Subcutaneous preadipocyte (primary cell): ENCODE measurements at places on chromosomes 2 and 18. TPM values are rescaled to one million over a fixed set of nuclear protein-coding genes. Genes with fewer than 3 reads are reported as not detected.

Gene QPCT
- 4.4 and 6.5 TPM in 2 replicates for total RNA-seq

Gene ATRAID
- 113 and 144 TPM in 2 replicates for total RNA-seq

Gene RALB
- total RNA-seq: 47.5 and 53.6 TPM in 2 replicates

Gene CD302
- 7.8 and 12.1 TPM in 2 replicates for total RNA-seq

Gene HK2
- total RNA-seq: 21.3 and 27.4 TPM in 2 replicates

Gene PARD3B
- 6.6 and 6.8 TPM in 2 replicates for total RNA-seq

Gene PLGLB2
- total RNA-seq: 0.73 and 2.0 TPM in 2 replicates

Gene EN1
- 6.6 and 9.6 TPM in 2 replicates for total RNA-seq

Gene LYPD6B
- total RNA-seq: not detected in 2 replicates

Gene GNLY
- total RNA-seq: not detected in 2 replicates

Gene INO80D
- total RNA-seq: 6.6 and 7.6 TPM in 2 replicates

Gene GAL3ST2
- not detected in 2 replicates for total RNA-seq

Gene MAL
- total RNA-seq: not detected in 2 replicates

Gene ITGB6
- under 0.01 and 0.20 TPM in 2 replicates for total RNA-seq

Gene CIB4
- total RNA-seq: not detected in 2 replicates

Gene OSBPL6
- total RNA-seq: 2.2 and 4.1 TPM in 2 replicates

Gene AFG3L2
- 44.1 and 63.7 TPM in 2 replicates for total RNA-seq

Gene PKDCC
- 26.4 and 26.5 TPM in 2 replicates for total RNA-seq

Gene FAM210A
- total RNA-seq: 17.6 and 28.2 TPM in 2 replicates

Gene MROH2A
- total RNA-seq: not detected in 2 replicates

Gene NOL4
- total RNA-seq: not detected in 2 replicates

Gene PROKR1
- total RNA-seq: under 0.01 TPM in 1 of 2 replicates, not detected in the other

Gene LIMS4
- total RNA-seq: 1.5 and 3.9 TPM in 2 replicates

Gene GPBAR1
- 0.20 TPM in 1 of 2 replicates, not detected in the other for total RNA-seq

Gene GPR55
- total RNA-seq: under 0.01 TPM in 1 of 2 replicates, not detected in the other

Gene TLX2
- total RNA-seq: under 0.01 TPM in 1 of 2 replicates, not detected in the other

Gene ANKRD30B
- total RNA-seq: 0.20 TPM in 1 of 2 replicates, not detected in the other

Gene PTPN18
- total RNA-seq: 29.0 and 33.6 TPM in 2 replicates

Gene SDC1
- total RNA-seq: 6.6 and 20.3 TPM in 2 replicates

Gene PSMD1
- 99.9 and 127 TPM in 2 replicates for total RNA-seq

Gene TXNDC2
- total RNA-seq: under 0.01 TPM in 1 of 2 replicates, not detected in the other

Gene AGFG1
- total RNA-seq: 75.0 and 103 TPM in 2 replicates

Gene HS6ST1
- total RNA-seq: 31.5 and 36.4 TPM in 2 replicates

Gene NEUROD1
- not detected in 2 replicates for total RNA-seq

Gene CNDP1
- total RNA-seq: not detected in 2 replicates

Gene RAB6C
- total RNA-seq: not detected in 2 replicates

Gene KHK
- 1.4 and 1.5 TPM in 2 replicates for total RNA-seq

Gene HOXD10
- total RNA-seq: 2.7 TPM in 1 of 2 replicates, not detected in the other

Gene HSBP1L1
- 2.5 and 3.3 TPM in 2 replicates for total RNA-seq

Gene CD8B
- total RNA-seq: not detected in 2 replicates

Gene FZD7
- 5.1 and 7.0 TPM in 2 replicates for total RNA-seq

Gene VWC2L
- not detected in 2 replicates for total RNA-seq

Gene DAW1
- total RNA-seq: 2.0 and 5.5 TPM in 2 replicates

Gene AGAP1
- total RNA-seq: 16.2 and 28.3 TPM in 2 replicates

Gene POTEE
- not detected in 2 replicates for total RNA-seq

Gene SPC25
- 5.1 and 5.7 TPM in 2 replicates for total RNA-seq

Gene TDRD15
- not detected in 2 replicates for total RNA-seq
